Right ventricle myocardium inferior (tissue), 1 donor: ENCODE measurements at places on chromosomes 7 and 10. TPM values are rescaled to one million over a fixed set of nuclear protein-coding genes. Genes with fewer than 3 reads are reported as not detected.

GRCh38 chr10:42962110-42962901, 114.6 kb upstream of the RET start:
- peak; percentile 74 for DNase-seq

DNA sequence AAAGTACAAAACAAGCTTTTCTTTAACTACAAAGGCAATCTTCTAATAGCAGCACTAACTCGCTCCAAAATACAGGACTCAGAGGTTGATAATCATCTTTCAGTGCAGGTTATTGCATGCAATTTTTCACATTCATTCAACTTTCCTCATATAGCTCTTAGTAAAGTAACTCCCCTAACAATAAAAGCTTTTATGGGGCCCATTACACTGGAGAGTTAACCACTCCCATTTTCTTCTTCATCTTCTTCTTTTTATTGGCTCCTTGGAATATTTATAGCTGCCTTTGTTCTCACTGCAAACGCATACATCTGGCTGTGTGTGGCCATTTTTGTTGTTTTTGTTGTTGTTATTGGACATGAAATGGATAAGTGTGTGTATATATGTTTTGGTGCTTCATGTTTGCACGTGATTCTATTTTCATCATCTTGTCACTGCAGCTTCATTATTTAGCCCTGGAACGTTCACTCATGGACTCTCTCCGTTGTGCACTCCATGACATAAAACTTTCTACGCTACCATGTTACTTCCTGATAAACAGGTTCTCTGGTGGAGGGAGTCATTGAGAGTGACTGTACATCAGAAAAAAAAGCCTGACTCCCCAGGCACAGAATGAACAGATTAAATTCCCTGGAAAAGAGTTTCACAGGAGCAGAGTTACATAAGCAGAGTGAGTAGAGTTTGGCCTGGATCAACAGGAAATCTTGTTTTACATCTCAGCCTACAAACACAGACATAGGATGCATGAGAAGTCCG, 236.4 kb upstream of the SP4 start:
- no peak for DNase-seq

GRCh38 chr10:74593470-74593869, 232.9 kb upstream of the KAT6B start:
- DNase-seq = no peak

The SKAP2 gene
- 8.0 TPM for total RNA-seq

The JCAD gene
- 25.6 TPM for total RNA-seq

The LIPK gene
- total RNA-seq = not detected

The GSTO2 gene
- total RNA-seq = 0.70 TPM
